ENCODE measurements at places on chromosomes 11 and 22.

- no peak for DNase-seq
These were observed 33.5 kb downstream of the LRP5 start for GRCh38 chr11:68345776-68346461.

- no peak for DNase-seq
These were observed 105.8 kb downstream of the DSCAML1 start for GRCh38 chr11:117691218-117691514.

GRCh38 chr11:68168694-68169093 is 44.4 kb downstream of the KMT5B start:
- DNase-seq: no peak

DNA sequence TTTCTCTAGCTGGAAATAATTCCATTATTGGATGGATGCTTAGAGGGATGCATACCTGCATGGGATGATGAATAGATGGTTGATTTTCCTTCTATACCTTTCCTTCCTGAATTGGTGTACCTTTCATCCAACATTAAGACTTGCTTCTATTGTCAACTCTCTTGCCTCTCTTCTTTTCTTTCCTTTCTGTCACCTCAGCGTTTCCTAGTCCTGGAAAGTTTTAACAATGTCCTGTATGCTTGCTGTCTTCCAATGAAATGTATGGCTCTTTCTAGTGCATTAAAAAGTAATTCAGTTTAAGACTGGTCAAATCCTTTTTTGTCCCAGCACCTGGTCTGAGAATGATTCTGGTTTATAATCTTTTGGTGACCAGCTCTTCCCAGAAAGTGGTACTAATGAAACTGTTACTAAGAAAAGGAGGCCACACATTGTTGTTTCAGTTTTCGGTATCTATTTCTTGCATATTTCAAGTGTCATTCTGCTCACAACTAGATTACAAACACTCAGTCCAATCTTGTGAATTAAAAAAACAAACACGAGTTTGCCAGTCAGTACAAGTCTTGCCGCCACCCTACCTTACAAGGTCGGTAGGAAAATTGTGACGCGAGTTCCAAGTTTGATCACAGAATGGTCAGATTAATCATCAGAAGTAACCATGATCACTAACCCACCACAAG is 8.0 kb downstream of the POU2AF1 start:
- no peak for DNase-seq

DNA sequence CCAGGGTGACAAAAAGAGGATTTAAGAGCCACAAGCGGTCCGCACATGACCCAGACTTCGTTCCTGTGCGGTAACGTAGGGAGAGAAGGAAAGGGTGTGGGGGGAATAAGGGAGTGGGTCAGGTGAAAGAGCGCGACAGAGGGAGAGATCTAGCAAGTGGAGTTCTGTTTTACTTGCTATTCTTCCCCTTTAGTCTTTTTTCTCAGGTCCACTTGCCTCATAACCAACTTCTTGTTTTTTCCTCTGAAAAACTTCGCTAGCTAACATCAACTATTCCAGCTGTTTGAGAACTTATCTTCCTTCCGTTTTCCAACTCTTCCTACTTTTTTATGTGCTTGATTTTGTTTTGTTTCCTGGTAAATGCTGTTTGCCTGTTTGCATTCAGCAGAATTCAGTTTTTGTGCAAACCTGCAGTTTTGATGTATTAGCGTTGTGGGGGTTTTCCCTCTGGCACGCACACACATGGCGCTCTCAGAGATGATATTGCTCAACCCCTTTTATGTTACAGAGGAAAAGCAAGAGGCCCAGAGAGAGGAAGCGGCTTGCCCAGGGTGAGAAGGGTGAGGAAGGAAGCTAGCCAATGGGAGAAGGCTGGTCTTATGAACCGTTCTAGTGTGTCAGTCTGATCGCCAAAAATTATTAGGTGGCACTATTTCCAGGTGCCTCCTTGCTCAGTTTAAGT is 592 bp upstream of the CTSC start:
- peak; percentile 44 for DNase-seq

- DNase-seq: no peak
These were observed 526.7 kb downstream of the BRD1 start for GRCh38 chr22:49300951-49301397.

DNA sequence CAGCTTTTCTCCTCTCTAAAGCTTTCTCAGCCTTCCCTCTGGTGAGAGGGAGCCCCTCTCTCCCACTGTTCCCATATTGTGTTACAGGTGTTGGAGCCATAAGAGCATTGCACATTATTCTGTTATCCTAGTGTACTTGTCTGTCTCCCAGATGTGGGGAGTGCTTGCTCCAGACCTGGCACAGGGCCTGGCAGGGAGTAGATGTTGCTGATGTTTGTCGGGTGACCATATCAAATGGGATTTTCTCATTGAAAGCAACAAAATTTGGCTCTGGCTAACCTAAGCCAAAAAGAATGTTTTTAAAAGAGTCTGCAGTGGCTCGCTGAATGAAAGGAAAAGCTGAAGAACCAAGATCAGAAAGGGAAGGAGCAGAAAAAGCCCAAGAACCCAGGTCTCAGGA is 41.1 kb downstream of the CYB5R2 start:
- no peak for DNase-seq

DNA sequence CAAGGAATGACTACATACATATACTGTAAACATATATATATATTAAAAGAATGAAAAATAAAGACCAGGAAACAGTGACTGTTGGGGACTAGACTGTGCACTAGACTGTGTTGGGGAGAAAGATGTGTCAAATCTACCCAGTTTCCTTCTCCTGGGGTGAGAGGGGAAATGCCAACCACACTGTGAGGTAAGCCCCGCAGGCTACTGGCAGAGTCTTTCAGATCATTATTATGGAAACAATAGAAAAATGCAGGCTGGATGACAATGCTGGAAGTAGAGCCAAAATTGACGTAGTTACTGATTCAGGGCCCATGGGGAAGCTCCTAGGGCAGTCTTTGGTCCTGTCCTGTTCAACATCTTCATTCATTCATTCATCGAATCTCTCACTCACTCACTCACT is 101.4 kb downstream of the C11orf58 start:
- no peak for DNase-seq

DNA sequence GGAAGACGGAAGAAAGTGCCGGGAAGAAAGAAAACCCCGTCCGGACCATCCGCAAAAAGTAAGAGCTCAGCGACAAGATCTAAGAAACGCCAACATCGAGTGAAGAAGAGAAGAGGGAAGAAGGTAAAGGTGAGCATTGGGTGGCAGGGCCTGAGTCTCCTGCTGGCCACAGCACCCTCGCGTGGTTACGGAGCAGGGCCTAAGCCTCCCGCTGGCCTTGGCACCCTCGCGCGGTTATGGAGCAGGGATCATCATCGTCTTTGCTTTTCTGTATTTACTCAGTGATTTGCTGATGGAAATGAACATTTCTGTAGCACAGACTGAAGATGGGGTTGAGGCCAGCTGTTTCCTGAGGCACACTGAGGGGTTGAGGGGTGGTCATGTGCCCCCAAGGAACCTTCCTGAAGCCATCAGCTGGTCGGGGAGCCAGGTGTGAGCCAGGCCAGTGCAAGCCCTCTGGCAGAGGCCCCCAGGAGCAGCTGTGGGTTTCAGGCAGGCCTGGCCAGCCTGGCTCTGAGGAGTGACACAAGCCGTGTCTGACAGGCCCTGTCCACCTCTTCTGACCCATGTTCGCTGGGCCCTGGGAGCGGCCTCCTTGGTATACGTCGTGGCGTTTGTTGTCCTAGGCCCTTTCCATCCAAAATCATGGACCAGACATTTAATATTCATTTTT is 14.0 kb downstream of the IRF7 start:
- no peak for DNase-seq

DNA sequence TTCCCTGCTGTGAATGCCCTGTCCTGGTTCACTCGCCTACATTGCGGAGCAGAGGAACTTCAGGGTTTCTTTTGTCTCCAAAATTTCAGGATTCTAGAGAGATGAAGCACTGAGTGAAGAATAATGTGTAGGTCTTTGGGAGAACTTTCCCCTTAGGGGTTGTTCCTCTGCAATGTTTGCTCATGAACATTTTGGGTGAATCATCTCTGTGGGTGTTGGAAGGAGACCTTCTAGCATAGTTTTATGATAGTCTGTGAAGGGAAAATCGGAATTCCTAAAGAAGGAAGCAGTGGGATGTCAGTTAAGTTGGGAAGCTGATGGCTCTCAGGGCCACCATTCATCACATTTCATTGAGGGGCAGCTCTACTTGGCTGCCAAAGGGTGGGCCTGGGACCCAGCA is 64.8 kb downstream of the MIAT start:
- DNase-seq: no peak

Data from T-cell (primary cell).